HFFc6 (cell line): ENCODE measurements at places on chromosomes 1 and 21.
A peak's percentile ranks its signal among the peaks of the same experiment; 100 is the strongest.

DNA sequence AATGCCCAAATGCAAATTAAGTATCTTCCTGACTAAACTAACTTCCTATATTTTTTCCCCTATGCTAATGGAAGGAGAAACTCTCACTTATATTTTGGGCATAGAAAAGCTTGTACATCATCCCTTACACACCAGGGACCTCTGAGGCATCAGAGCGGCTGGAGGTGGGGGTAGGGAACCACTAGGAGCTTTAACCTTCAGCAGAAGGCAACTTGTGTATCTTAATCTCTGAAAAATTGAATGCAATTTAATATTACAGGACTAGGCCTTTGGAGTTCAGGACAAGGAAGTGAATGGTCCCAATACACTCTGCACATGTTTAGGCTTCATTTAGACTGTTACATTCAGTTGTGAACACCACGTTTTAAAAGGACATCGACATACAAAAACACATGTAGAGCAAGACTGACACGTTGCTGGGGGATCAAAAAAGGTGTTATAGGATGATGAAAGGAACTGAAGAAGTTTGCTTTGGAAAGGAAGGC is 85.9 kb downstream of the NAV1 start:
- DNase-seq: no peak

- peak; percentile 59 for DNase-seq
Observed at GRCh38 chr1:63877816-63878215, 104.0 kb downstream of the ROR1 start.

DNA sequence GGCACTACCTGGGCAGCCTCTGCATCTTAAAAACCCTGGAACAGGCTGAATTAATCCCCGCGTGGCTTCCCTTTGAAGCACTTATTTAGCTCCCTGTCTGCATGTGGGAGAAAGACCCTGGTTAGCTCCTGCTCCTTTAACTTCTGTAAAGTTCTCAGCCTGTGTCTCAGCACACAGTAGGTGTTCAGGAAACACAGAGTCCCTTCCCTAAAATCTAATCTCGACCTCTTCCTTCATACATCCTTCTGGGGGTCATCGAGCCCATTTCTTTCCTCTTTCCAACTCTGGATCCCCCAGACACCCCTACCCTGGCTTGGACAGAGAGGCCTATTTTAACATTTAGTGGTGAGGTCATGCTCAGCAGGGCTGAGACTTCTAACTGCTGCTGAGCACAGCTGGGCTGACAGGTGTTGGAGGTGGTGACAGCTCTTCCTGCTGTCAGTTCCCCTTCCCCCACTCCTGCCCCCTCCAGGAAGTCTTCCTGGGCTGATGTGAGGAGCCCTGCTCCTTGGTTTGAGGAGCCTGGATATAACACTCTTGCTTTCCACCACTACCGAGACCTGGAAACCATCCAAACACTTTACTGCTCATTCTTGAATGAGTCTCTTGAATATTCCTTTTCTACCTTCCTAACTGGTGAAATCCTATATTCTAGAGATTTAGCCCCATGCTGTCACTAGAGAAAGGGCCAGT is 5.3 kb downstream of the E2F2 start:
- no peak for DNase-seq

GRCh38 chr1:24727501-24728216 is 17.6 kb upstream of the CLIC4 start:
- DNase-seq: peak; percentile 80

DNA sequence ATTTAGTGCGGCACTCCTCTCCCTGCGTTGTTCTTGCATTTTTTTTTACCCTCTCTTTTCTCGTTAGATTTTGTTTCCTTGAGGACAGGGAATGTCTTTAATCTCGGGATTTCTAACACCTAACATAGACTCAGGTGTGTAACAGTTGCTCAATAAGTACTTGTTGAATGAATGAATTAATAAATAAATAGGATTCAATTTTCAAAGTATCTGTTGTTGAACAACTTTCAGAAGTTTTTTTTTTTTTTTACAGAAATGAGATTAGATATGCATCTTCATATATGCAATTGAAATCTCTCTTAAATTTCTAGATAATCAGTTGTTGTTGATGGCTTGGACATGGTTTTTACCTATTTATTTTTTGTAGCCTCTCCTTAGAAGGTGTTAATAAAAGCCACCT is 83.1 kb downstream of the ROR1 start:
- no peak for DNase-seq

- DNase-seq: no peak
Observed at GRCh38 chr1:183048087-183049085, 25.2 kb downstream of the LAMC1 start.

DNA sequence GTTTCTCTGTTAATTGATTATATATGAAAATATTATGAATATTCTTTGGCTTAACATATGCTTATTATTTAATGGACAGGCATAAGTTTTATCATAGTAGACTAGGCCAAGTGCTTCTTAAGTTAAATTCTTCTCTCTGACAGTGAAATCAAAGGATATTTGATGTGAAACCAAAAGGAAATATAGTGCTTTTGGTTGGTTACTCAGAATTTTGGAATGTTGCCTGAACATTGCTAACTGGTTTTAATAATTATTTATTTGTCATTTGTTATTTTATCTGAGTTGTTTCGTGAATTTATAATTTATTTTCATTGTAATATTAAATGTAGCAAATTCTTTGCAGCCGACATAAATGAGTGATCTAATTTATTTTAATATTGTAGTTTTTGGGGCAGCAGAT is 18.3 kb downstream of the HOOK1 start:
- no peak for DNase-seq
